Progenitor cell of endocrine pancreas (in vitro differentiated cells): ENCODE measurements at places on chromosomes 5 and 9.

GRCh38 chr5:16841416-16841815 lies 94.7 kb downstream of the MYO10 start:
- peaks cover 23% of the 10 kb centered on the region for H3K4me1 ChIP-seq
- peaks cover 3% of the 10 kb centered on the region for H3K36me3 ChIP-seq
- H3K27ac ChIP-seq = no peak overlapping the region
- DNase-seq = no peak
- no peaks in the 10 kb centered on the region for H3K27me3 ChIP-seq
- no peak overlapping the region for H3K4me3 ChIP-seq

DNA sequence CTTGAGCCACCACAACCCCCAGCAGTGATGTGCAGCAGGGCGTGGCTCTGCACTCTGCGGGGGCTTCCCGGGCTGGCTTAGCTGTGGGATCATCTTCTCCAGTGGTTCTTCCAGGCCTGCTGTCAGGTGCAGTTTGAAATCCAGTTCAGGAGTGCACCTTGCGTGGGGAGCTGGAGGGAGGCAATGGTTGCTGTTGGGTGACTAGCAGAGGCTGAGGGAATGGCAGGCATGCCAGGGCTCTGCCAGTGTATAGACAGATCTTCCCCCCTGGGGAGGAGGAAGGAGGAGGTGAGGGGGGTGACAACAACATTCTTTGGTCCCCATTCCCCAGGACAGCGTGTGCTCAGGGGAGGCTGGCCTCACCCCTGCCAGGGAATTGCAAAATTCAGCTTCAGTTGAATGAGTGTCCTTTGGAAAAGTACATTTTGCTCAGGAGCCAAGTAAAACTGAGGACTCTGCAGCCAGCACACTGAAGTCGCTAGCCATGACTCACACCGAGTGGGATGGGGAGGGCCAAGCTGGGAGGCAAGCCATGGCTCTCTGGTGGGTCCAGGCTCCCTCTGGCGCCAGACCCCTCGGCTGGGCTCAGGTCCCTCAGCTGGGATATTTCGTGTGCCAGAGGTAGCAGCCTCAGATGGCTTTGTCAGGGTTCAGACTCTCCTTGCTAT lies 35.0 kb downstream of the ERGIC1 start:
- H3K4me3 ChIP-seq = no peak overlapping the region
- peaks cover 1% of the 10 kb centered on the region for H3K36me3 ChIP-seq
- H3K4me1 ChIP-seq = peaks cover 3% of the 10 kb centered on the region
- no peak overlapping the region for H3K27ac ChIP-seq

GRCh38 chr5:74122979-74123590 lies 497.1 kb downstream of the ARHGEF28 start:
- no peaks in the 10 kb centered on the region for H3K36me3 ChIP-seq
- no peak for DNase-seq
- H3K27me3 ChIP-seq = no peaks in the 10 kb centered on the region
- H3K4me1 ChIP-seq = peaks cover 18% of the 10 kb centered on the region

DNA sequence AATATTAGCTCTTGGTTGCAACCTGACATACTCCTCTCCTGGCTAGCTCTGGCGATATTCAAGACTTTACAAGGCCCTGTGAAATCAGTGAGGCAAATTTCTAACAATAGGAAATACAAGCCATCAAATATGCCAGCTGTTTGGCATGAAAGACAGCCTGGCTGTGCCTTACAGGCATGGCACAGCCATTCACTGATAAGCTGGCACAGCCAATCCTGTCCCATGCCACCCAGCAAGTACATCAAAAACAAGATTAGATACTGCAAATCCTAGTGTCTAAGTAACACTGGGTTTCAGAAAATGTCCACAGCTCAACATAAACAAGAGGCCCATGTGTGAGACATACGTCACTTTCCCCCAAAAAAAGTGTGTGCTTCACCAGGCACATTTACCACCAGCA lies 1045.8 kb upstream of the DMAC1 start:
- H3K27ac ChIP-seq = no peak overlapping the region
- no peak for DNase-seq
- H3K36me3 ChIP-seq = peaks cover 12% of the 10 kb centered on the region
- H3K4me1 ChIP-seq = no peaks in the 10 kb centered on the region
- H3K4me3 ChIP-seq = no peak overlapping the region
- H3K27me3 ChIP-seq = no peaks in the 10 kb centered on the region

DNA sequence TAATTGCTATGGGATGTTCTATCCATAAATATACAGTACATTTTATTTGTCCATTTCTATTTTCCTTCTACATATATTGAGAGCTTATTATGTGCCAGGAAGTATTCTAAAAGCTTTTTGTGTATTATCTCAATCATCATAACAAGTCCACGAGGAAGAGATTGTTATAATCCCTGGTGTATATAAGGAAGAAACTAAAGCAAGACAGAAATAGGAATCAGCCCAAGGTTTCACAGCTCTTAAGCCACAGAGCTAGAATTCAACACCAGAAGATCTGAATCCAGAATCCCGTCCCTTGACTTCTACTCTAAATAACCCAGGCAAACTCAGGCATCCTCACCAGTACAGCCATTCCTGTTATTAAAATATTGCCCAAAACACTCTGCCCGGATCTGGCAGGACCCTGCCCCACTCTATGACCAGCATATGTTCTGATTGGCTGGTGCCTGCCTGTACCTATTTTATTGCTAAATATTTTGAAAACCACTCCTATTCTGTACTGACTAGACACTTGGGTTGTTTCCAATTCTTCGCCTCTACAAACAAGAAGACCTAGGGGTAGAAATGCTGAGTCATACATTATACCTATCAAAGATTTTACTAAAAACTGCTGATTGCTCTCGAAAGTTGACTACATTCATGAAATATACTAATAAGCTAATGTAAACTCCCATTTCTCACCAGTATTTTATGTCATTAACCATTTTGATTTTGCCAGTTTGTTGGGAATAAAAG lies 297.4 kb downstream of the ENC1 start:
- H3K4me3 ChIP-seq = no peak overlapping the region
- peaks cover 3% of the 10 kb centered on the region for H3K27me3 ChIP-seq
- H3K27ac ChIP-seq = no peak overlapping the region
- peaks cover 4% of the 10 kb centered on the region for H3K4me1 ChIP-seq
- no peak for DNase-seq
- H3K36me3 ChIP-seq = no peaks in the 10 kb centered on the region

- no peak for DNase-seq
- no peaks in the 10 kb centered on the region for H3K27me3 ChIP-seq
- H3K4me3 ChIP-seq = no peak overlapping the region
- no peaks in the 10 kb centered on the region for H3K36me3 ChIP-seq
Observed at GRCh38 chr9:78213712-78214111, 22.2 kb upstream of the CEP78 start.

GRCh38 chr5:6175172-6175854 lies 203.0 kb downstream of the MED10 start:
- H3K4me1 ChIP-seq = peaks cover 5% of the 10 kb centered on the region
- H3K36me3 ChIP-seq = no peaks in the 10 kb centered on the region
- no peak overlapping the region for H3K27ac ChIP-seq
- peaks cover 27% of the 10 kb centered on the region for H3K27me3 ChIP-seq
